ENCODE measurements at places on chromosomes 1 and 21.

GRCh38 chr1:150001415-150001814 is 9.1 kb downstream of the OTUD7B start:
- DNase-seq = no peak

GRCh38 chr1:228272831-228273571 is 65.2 kb downstream of the OBSCN start:
- no peak for DNase-seq

DNA sequence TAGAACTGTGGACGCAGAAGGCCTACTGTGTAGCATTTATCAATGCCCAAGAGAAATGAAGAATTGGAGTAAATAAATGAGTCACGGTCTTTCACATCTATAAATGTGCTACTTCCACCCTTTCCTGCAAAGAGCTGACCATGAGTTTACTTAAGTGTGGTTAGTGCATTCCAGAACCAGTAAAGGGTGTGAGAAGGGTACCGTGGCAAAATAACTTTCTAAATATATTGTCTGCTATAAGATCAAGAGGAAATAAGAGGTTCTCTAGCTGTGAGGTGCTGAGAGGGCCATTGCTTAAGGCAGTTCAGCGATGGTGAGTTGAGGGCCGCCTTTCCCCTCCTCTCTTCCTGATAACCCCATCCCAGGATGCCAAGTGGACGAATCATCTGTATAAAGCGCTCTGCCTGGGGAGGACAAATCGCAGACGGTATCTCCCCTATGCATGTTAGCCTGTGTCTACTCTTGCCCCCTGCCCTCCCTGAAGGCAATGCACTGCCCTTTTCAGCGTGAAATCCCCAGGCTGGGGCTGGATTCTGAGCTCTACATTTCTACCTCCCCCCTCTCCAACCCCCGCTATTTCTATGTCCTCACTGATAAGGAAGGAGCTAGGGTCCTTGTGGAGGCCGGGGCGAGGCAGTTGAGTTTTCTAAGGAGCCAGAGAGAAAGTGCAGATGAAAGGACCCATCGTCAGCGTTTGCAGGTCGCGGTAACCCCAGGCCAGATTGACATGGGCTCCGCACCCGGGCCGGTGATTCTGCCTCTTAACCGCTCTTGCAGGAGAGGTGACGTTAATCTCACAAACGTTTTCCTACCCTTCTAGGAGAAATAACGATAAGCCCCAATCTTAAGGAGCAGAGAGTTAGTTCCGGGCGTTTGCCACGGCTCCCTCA is 1.5 kb upstream of the NCAM2 start:
- no peak for DNase-seq

DNA sequence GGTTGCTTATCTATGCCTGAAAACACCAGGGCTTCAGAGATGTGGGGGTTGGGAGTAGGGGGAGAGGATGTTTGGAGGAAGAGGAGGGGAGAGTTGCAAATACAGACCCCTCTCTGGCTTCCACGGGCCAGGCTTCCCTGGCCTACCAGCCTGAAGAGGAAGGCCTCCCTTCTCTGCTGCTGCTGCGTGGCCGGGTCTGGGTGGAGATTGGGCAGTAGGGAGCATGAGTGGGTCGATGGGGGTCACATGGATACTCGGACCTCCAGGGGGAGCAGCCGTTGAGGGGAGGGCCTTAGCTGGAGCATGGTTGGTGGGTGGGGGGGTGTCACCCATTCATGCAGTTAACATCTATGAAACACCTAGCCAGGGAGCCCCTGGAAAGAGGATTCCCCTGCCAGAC is 1.5 kb downstream of the RORC start:
- no peak for DNase-seq

GRCh38 chr1:246165826-246166709 is 341.0 kb downstream of the SMYD3 start:
- DNase-seq = no peak

DNA sequence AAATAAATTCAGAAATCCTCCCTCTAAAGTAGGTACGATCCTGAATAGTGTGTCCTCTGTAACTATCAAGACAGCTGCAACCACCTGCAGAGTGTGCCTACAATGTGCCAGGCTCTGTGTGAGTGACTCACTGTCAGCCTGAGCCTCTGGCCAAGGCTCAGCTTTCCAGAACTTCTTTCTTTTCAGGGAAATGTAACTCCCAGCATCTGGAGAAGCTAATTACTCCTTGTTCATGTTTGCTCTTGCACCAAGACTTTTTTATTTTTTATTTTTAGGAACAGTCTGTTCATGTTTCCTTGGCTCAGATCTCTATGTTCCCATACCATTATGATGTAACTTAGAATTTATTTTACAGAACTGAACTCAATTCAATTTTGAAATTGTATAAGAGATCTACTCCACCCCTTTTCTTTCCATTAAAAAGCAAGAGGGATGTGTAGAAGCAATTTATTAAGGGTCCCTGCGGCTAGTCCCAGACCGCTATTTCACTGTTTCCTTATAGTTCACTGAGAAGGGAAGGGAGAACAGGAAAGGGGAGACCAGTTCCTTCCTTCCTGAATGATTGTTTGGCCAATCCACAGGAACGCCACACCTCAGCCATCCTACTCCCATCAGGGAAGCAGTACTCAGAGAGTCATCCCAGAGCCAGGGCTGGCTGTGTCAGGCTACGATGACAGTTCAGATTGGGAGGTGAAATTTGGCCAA is 112.4 kb upstream of the ZNF648 start:
- no peak for DNase-seq

DNA sequence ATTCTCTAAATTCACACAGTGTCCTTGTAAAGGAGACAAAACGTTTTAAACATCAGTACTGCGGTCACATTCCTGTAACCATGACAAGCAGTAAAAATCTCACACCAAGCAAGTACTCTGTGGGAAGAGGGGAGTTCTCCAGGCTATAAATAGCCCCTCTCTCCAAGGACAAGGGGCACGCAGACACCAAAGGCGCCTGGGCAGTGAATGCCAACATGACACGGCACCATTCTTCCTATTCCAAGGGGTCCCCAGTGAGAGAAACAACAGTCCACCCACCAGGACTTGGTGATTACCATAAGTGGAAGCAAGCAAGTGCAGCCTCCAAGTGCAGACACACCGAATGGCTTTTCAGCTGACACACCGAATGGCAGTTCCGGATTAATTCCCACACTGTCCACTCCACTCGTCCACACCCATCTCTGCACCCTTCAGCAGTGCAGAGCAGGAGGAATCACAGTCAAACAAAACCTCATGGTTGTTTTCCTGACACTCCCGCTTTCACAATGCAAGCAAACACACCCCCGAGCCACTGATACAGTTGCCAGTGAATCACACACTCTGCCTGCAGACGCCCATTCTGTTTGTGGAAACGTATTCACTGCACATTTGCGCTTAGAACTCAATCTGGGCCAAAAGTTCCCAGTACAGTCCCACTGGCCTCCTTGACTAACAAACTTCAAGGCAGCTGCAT is 1.8 kb downstream of the PTTG1IP start:
- no peak for DNase-seq

GRCh38 chr1:62732331-62732730 is 44.1 kb upstream of the DOCK7 start:
- no peak for DNase-seq

- no peak for DNase-seq
These were observed 271.7 kb upstream of the SNX7 start for GRCh38 chr1:98389809-98390208.

DNA sequence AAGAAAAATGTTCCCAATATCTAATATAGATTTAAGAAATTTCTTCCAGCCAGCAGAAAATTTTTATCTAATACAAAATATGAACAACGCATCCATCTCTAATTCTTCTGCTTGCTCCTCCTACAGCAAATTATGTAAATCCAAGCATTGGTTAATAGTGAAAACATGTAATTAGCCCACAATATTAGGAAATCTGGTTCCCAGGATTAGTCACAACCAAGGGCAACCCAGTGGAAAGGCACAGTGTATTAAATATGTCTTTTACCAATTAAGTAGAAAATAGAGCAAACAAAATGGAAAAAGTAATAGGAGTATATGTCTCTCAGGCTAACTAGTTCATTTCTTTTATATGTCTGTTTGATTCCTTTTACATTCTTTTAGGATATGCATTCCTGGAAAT is 59.4 kb upstream of the IFI44L start:
- DNase-seq = no peak

DNA sequence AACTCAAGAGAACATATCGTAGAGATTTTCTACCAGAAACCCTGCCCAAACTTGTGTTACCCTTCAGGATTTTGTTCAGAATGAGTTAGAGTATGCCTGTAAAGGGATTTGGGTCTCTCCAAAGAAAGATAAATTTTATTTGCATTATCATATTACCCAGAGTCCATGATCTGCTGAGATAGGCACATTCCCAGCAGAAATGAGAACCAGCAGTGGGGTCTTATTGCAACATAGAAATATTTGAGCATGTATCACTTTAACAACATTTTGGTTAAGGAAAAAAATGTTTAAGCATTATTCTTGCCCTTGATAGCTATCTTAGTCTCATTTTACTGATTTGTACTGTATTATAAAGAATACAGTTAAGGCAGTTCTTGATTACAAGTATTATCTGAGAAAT is 10.6 kb downstream of the VCAM1 start:
- DNase-seq = no peak

DNA sequence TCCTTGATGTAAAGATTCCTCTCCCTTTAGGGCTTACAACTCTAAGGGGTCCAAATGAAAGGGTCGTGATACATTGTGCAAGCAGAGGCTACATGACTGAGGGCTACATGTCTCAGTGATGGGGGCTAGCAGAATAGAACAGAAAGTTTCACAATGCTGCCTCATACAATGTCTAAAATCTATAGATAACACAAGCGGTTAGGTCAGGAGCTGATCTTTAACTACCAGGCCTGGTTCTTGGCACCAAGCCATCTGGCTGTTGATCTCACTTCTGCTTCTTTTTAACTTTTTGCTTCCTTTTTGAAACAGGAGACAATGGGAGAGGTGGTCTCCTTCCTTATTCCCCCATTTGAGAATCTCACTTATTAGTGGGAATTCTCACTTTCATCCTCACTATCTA is 710.2 kb downstream of the AMY1C start:
- DNase-seq = no peak

GRCh38 chr1:180370188-180370587 is 132.2 kb downstream of the ACBD6 start:
- DNase-seq = no peak

- no peak for DNase-seq
These were observed 168.2 kb upstream of the C1orf105 start for GRCh38 chr1:172252321-172252720.

DNA sequence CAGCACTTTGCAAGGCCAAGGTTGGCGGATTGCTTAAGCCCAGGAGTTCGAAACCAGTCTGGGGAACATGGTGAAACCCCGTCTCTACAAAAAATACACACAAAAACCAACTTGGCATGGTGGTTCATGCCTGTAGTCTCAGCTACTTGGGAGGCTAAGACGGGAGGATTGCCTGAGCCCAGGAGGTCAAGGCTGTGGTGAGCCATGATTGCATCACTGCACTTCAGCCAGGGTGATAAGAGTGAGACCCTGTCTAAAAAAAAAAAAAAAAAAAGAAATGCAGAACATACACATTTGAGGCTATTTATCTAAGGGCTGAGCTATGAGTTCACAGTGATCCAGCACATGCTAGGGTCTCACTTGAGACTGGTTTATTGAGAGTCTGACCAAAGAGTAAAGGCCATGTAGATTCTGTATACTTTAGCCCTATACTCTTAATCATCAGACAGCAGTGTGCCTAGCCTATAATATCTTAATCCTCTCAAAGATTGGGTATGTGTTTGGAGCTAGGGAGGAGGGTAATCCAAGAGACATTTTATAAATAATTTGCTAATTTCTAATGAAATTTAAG is 23.9 kb downstream of the RNF2 start:
- no peak for DNase-seq

DNA sequence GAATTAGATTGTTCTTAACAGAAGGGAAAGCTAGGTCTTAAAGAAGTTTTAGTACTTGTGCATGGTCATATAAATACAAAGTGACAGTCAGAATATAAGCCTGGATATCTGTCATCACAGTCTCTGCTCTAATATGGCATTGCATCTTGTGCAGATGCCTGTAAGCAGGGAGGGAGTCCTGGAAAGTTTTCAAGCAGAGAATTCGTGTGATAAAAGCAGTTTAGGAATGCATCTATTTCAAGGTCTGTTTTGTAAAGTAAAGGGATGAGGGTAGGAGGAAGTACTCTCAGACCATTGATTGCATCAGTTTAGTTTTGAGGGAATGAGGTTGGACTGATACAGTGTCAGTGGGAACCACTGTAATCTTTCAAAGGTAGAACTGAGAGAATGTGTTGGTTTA is 30.6 kb downstream of the IARS2 start:
- no peak for DNase-seq

DNA sequence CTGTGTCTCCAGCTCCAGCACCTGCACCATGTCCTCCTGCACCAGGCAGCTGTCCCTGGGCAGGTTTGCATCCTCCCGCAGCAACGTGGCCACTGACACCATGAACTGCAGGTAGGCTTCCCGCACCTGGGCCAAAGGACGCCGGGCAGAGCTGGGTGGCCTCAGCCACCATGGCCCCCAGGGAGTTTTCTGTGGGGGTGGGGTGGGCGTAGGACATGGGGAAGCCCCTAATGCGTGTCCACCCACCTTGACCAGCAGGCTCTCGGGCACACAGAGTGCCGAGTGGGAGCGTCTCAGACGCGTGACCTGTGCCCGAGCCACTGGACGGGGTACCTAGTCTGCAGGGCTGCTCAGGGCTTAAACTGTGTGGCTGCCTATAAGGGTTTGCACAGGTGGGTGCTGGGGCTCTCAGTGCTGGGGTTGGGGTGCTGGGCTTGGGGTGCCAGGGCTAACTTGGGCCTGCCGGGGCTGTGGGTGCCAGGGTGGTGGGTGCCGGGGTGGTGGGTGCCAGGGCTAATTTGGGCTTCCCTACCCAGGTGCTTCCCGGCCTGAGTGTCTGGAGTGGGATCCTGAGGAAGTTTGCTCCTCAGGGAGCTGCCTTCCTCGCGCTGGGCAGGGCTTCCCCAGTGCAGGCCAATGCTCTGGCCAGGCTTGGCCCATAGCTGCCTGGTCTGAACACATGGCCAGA is 17.7 kb downstream of the PRXL2B start:
- no peak for DNase-seq

- no peak for DNase-seq
These were observed 79.9 kb downstream of the MORN1 start for GRCh38 chr1:2311184-2312032.

- DNase-seq = no peak
These were observed 121.2 kb downstream of the SPSB1 start for GRCh38 chr1:9413877-9414213.

GRCh38 chr1:38121231-38121680 is 74.7 kb upstream of the POU3F1 start:
- DNase-seq = no peak

- DNase-seq = peak; percentile 86
These were observed at the start of gene RCOR3 for GRCh38 chr1:211258756-211259637. Gene RCOR3 (plus strand): TSS chr1:211259366. CDS start chr1:211259561, 195 bp downstream.

DNA sequence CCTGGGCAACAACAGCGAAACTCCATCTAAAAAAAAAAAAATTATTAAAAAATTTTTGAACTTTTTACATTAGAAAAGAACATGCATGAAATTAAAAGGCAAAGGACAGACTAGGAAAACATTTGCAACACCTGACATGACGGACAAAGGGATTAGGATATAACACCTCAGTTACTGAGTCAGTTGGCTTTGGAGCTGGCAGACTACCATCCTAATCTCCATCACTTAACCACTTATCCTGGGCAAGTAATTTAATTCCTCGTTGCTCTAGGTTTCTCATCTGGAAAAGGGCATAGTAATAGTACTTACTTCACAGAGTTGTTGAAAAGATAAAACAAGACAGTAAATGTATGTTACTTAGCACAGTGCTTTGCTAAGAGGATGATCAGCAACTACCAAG is 11.9 kb downstream of the HECTD3 start:
- no peak for DNase-seq

- no peak for DNase-seq
These were observed 126.2 kb downstream of the NRDC start for GRCh38 chr1:51752073-51752948.
